SHP77 treated with DMSO at 0.1 percent for 48 hours (cell line): ENCODE measurements at places on chromosomes 3 and 15.

DNA sequence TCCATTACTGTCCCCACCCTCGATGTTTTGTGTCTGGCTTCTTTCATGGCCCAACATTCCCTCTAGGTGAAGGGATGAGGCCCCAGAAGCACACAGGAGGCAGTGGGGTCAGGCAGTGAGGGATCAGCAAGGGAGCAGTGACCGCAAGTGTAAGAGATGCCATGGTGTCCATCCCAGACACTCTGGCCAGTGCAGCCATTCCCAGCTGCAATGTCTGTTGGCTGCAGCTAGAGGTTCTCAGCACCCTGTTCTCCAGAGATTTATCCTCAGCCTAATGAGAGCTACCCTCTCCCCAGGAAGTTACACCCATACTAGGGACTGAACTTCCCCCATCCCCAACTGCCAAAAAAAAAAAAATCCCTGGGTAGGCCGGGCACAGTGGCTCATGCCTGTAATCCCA is 40.2 kb downstream of the TRANK1 start:
- no peak for DNase-seq

GRCh38 chr15:101027920-101028319 is 108.8 kb downstream of the LRRK1 start:
- DNase-seq, result no peak

- DNase-seq, result no peak
Measured at GRCh38 chr3:36493051-36493450, 112.7 kb downstream of the STAC start.

DNA sequence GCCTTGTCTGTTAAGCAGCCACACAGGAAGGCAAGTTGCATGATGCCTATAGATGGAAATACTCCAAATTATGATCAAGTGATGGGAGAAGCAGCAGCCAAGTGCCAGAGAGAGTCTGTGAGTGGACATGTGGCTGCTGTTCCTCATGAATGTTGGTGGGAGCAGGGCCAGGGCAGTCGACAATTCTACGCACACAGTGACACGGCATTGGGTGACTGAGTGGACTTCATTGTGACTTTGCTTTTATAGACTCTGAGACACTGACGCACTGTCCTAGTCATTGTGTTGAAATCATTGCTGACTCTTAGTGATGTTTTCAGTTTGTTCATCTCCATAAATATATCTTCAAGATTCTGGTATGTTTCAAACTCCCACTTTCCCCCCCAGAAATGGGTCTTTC is 246.3 kb upstream of the SEMA6D start:
- no peak for DNase-seq
